ENCODE measurements at places on chromosomes 1 and 21. TPM values are rescaled to one million over a fixed set of nuclear protein-coding genes. Genes with fewer than 3 reads are reported as not detected.
A peak's percentile ranks its signal among the peaks of the same experiment; 100 is the strongest.

DNA sequence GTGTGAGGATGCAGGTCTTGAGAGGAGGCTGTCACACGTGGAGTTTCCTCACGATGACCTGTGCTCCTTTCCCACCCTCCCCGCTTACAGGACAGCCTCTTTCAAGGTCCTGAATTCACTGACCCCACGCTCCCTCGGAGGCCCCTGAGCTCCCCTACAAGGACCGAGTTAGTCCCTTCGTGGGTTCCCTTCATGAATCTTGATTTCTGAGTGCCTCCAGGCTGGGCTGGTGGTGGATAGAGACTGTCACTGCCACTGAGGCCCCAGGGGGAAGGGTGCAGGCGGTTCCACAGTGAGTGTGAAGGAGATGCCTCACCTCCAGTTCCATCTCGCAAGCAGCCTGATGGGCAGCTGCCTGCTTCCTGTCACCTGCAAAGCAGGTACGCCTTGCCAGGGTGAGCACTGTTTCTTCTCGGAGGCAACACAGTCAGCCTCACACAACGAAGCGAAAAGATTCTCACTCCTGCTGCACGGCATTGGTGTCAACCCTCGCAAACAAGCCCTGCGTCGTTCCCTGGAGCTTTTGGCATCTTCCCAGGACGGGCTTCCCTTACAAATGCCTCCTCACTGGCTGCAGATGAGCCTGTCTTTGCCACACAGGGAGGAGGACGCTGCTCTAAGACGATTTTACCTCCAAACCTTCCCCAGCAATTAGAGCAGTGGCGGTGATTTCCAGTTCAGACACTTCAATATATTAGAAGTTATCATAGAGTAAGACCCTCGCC, 26.7 kb upstream of the PCP4 start:
- DNase-seq = no peak

GRCh38 chr1:41540886-41541591, 56.6 kb upstream of the EDN2 start:
- peak; percentile 52 for DNase-seq

Gene ATAD3C
- not detected for total RNA-seq

DNA sequence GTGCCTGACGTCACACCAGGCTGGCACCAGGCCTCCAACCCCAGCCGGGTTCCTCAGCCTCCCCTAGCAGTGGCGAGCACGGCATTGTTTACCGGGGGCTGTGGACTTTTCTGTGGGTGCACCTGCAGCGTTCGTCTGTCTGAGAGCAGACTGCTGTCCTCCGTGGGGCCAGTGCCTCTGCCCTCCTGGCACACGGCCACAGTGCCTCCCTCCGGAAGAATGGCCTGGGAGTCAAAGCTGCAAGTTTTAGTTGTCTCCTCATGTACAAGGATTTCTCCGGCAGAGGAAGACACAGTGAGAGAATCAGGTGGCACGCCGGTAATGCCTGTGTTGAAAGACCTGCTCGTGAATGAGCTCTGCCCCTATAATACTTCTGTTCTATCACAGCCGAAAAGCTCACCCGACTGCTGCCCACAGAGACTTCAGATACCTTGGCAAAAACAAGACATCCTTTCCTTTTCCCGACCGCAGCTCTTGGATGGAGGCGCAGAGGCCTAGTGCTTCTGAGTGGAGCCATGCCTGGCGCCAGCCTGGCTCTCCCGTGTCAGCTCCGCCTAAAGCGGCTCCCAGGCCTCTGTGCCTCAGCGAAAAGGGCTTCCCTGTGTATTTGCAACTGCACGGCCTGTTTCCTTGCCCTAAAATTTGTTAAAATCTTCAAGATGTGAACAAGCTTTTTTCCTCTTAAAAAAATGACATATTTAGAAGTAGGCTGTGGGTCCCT, 71.4 kb downstream of the AGPAT3 start:
- no peak for DNase-seq

Gene SPRR2F
- total RNA-seq = not detected

Gene CD1D
- not detected for total RNA-seq

GRCh38 chr1:53581476-53581875, 122.3 kb downstream of the DMRTB1 start:
- no peak for DNase-seq

DNA sequence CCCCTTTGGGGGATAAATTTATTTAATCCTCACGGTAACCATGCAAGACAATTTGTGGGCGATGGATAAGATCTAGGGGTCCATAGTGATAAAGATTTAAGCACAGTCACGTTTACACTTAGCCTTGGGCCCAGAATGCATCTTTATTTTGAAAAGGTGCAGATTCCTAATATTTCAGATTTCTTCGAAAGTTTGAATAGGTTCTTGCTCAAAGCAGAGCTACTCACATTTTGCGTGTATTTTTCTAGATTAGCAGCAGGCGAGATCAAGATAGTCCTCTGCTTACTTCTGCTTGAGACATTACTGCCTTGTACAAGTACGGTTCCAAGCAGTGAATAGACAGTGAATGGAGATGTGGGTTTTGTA, 647 bp downstream of the TSEN15 start:
- DNase-seq = no peak

DNA sequence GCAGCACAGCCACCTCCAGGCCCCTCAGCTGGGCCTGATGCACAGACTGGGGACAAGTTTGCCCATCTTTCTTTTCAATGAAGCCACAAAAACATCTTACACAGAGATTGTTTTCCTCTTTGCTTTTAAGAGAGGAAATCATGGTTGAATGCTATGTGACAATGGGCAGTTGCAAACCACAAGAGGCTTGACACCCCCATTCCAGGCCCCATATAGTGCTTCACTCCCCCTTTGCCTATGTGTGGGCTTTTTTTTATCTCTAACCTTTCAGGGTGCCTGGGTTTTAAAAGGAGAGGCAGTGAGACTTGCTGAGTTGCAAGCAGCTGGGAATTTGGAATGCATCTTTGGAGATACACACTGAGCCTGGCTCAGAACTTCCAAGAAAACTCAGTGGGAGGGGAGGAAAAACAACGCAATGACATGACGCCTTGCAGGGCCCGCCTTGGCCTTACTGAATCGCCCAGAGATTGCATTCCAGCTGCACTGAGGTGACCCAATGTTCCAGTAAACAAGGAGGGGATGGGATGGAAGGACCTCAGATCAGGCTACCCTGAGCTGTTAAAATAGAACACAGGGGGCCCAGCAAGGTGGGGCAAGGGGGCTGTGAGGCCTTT, 145.2 kb upstream of the ZNF648 start:
- no peak for DNase-seq

- DNase-seq = no peak
These were observed 11.9 kb downstream of the RPS6KA1 start for GRCh38 chr1:26541431-26541815.

GRCh38 chr1:62391369-62391971, 45.4 kb upstream of the USP1 start:
- no peak for DNase-seq

Gene SOX13
- total RNA-seq = 0.56 TPM

Gene TMPRSS2
- not detected for total RNA-seq

All from IMR-90 (cell line).